ENCODE measurements at places on chromosomes 1 and 21. TPM values are rescaled to one million over a fixed set of nuclear protein-coding genes. Genes with fewer than 3 reads are reported as not detected.

DNA sequence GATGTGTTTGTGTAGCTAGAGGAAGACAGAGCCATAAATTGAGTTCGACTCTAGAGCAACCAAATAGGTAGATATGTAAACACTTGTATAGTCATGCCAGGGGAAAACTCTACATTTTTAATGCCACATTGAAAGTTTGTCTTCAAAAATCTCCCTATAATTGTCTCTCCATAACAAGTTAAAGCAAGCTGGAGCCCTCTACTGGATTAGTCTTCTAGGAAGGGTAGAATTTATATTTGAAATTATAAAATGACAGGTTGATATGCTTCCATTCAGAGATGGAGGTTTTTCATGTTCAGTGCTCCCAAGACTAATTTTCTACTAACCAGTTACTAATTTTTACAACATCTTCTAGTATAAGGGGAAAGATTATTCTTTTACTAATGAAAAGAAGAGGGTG is 13.1 kb upstream of the COL24A1 start:
- H3K4me3 ChIP-seq: no peak overlapping the region
- no peak for DNase-seq
- peaks cover 7% of the 10 kb centered on the region for H3K27me3 ChIP-seq
- no peaks in the 10 kb centered on the region for H3K4me1 ChIP-seq

DNA sequence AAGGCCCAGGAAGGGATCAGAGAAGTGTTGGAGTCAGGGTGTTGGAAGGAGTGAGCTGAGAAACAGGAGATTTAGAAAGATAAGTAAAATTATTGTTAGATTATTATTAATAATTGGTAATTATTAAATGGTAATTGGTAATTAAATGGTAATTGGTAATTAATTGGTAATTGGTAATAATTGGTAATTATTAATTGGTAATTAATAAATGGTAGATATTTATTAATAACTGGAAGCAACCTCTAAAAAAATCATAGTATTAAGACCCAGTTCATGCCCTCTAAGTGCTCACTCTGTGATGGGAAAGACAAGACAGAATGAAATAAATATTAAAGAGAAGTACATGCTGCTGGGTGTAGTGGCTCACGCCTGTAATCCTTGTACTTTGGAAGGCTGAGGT is 13.8 kb upstream of the EPS15 start:
- H3K36me3 ChIP-seq: no peaks in the 10 kb centered on the region
- H3K27me3 ChIP-seq: no peaks in the 10 kb centered on the region
- no peak for DNase-seq

DNA sequence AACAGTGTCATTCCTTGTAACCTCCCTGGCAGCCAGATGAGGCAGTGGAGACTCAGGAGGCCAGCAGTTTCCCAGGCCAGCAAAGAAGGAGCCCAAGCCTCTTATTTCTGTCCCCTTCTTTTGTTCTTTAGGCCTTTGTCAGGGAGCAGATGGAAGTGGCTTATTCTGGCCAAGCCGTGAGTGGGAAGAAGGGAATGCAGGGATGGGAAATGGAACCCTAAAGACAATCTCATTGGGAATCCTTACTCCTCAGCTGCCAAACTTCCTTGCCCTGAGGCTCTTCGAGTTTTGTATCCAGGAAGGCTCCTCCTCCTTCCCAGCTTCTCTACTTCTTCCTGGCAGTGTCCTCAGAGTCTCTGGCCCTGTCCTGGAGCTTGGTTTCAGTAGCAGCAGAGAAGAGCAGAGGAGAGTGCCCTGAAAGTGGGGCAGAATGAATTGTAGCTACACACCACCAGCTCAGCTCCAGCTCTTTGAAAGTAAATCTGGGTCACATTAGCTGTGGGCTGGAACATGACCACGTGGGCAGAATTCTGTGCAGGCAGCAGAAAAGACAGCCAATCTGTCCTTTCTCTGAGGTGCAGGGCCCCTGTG is 63.9 kb downstream of the NDUFS5 start:
- H3K4me1 ChIP-seq: 0 out of 2 replicates have a peak, but pooled peaks cover 2% of the 10 kb centered on the region
- no peak for DNase-seq
- no peak overlapping the region for H3K4me3 ChIP-seq
- no peaks in the 10 kb centered on the region for H3K27me3 ChIP-seq
- H3K36me3 ChIP-seq: no peaks in the 10 kb centered on the region
- no peak overlapping the region for H3K27ac ChIP-seq

DNA sequence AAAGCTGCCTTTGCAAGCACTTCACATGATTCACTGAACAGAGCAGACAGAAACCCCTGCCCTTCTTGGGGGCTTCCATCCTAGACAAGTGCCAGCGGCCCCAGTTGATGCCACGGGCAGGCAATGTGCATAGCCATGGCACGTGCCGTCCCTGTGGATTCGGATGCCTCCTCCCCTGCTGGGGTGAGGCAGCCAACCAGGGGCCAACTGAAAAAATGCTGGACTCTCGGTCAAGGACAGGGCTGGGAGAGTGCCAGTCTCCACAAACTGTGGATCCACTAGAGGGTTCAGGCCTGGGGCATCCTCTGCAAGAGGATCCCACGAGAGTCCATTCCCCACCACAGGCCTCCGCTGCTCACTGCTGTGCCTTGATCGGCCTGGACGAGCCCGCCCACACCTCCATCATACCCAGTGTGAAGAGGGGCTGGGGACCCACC is 3.8 kb downstream of the JMJD4 start:
- peaks cover 3% of the 10 kb centered on the region for H3K36me3 ChIP-seq
- H3K27me3 ChIP-seq: no peaks in the 10 kb centered on the region
- H3K4me3 ChIP-seq: no peak overlapping the region
- H3K27ac ChIP-seq: no peak overlapping the region
- peaks cover 36% of the 10 kb centered on the region for H3K4me1 ChIP-seq
- DNase-seq: no peak

GRCh38 chr1:197787623-197788536 is 12.6 kb upstream of the DENND1B start:
- no peak for DNase-seq
- no peaks in the 10 kb centered on the region for H3K4me1 ChIP-seq
- H3K4me3 ChIP-seq: no peak overlapping the region

DNA sequence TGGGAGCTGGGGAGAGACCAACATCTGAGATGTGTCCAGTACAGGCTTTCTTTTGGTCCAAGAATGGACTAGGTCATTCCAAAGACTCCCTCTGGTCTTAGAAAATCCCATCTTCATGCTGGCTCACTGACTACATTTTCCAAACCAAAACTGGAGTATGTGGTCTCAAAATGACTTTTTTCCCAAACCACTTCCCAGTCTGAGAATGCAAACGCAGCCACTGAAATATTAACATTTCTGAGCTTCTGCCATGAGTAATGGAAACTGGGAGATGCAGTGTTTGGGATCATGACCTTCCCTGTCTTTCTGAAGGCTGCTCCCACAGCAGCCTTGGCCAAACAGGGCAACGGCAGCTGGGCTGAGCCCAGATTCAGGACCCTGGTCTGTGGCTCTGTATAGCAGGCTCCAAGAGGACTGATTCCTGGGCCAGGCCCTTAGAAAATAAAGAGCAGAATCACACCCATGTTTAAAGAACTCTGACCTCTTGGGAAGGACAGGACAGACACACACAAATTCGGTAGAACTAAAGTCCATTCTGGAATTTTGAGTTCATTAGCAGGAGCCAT is 62.1 kb upstream of the CNTN2 start:
- no peaks in the 10 kb centered on the region for H3K36me3 ChIP-seq
- DNase-seq: no peak
- H3K27me3 ChIP-seq: no peaks in the 10 kb centered on the region
- no peaks in the 10 kb centered on the region for H3K4me1 ChIP-seq

DNA sequence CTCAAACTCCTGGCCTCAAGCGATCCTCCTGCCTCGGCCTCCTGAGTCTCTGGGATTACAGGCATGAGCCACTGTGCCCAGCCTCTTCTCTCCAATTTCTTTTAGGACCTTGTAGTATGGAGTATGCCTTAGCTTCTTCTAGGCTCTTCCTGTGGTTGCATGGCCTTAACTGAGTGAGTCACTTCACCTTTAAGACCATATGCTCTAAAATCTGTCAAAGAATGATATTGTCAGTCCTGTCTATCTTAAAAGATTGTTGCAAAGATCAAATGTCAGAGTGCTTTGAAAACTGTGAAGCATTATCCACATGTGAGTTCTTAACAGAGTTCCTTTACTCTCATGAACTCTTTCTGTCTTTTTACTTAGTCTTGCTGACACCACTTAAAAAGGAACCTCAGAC is 37.2 kb downstream of the ATP2B4 start:
- no peaks in the 10 kb centered on the region for H3K36me3 ChIP-seq
- H3K4me1 ChIP-seq: no peaks in the 10 kb centered on the region
- no peak overlapping the region for H3K4me3 ChIP-seq
- DNase-seq: no peak
- H3K27ac ChIP-seq: no peak overlapping the region

DNA sequence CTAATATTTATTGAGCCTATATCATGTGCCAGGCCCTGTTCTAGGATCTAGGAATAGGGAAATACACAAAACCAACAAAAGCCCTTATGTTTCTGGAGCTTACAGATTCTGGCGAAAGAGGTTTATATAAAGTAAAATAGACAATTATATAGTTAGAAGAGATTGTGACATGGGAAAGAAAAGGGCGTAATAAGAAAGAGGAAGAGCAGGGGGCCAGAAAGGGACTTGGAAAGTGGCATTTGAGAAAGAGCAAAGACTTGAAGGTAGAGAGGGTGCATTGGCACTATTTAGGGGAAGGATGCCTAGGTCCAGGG is 322.5 kb upstream of the FAM78B start:
- no peak overlapping the region for H3K27ac ChIP-seq
- H3K36me3 ChIP-seq: no peaks in the 10 kb centered on the region
- no peak for DNase-seq
- H3K27me3 ChIP-seq: no peaks in the 10 kb centered on the region
- no peaks in the 10 kb centered on the region for H3K4me1 ChIP-seq

GRCh38 chr1:31335007-31335406 is 37.9 kb downstream of the FABP3 start:
- H3K27me3 ChIP-seq: no peaks in the 10 kb centered on the region
- H3K4me3 ChIP-seq: no peak overlapping the region
- H3K36me3 ChIP-seq: no peaks in the 10 kb centered on the region
- H3K4me1 ChIP-seq: no peaks in the 10 kb centered on the region

DNA sequence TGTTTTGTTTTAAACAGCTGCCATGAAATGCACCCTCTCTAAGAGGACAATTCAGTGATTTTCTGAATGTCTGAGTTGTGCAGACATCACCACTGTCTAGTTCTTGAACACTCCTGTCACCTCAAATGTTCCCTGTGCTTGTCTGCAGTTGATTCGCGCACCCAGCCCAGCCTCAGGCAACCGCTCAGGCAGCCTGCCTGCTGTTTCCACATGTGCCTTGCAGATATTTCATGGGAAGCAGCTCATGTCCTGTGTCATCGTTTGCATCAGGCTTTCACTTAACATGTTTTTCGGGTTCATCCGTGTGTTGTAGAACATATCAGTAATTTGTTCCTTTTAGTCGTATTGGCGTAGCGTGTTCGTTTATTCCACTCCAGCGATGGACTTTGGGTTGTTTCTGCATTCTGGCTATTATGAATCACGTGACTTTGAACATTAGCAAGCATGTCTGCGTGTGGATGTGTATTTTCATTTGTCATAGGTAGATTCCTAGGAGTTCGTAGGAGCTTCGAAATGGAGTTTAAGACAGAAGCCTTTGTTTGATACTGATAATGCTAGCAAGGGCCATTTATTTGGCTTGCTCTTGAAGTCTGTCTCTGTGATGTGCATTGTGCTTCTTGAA is 12.1 kb downstream of the ADARB1 start:
- H3K36me3 ChIP-seq: no peaks in the 10 kb centered on the region
- no peak overlapping the region for H3K4me3 ChIP-seq
- no peaks in the 10 kb centered on the region for H3K4me1 ChIP-seq
- no peak for DNase-seq
- H3K27me3 ChIP-seq: no peaks in the 10 kb centered on the region
- no peak overlapping the region for H3K27ac ChIP-seq

DNA sequence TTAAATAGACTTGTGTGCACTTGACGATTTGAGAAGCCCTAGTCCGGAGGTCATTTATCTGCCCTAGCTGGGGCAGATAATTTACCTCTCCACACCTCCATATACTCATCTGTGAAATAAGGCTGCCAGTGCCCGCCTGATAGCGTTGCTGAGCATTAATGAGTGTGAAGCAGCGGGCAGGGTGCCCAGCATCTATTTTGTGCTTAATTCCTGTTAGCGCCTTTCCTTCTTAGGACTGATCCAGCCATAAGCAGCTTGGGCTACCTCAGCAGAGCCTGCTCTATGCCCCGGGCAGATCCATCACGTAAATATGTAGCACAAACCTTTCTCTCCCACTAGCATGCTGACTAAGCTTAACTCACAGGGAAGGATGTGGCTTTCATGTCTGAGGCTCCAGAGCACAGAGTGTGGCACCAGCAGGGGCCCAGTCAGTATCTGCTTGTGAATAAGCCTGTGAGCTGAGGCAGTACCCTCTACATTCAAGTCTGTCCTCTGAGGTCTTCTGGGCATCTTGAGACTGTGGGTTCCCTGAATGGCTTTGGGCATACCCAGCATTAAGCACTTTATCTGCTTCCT is 21.5 kb upstream of the RNF187 start:
- H3K4me3 ChIP-seq: no peak overlapping the region
- H3K27me3 ChIP-seq: peaks cover 8% of the 10 kb centered on the region
- H3K4me1 ChIP-seq: 0 out of 2 replicates have a peak, but pooled peaks cover 6% of the 10 kb centered on the region

DNA sequence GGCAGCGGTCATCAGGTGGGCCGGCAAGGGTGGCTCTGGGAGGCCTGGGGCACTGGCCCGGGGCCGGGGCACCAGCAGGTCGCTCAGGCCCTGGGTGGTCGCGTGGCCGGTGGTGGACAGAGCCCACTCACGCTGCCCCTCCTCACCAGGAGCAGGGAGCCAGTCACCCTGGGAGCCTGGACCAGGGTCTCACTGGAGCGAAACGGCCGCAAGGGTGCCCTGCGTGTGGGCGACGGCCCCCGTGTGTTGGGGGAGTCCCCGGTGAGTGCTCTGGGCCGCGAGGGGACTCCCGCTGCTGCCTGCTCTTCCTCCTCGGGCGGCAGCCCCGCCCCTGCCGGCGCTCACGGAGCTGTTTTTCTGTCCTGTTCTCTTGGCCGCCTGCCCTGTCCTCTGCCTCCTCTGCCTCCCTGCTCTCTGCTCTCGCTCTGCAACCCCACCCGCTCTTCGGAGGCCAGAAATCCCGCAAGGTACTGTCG is 23.5 kb downstream of the RNF223 start:
- H3K4me1 ChIP-seq: no peaks in the 10 kb centered on the region
- no peak for DNase-seq
- no peaks in the 10 kb centered on the region for H3K27me3 ChIP-seq
- H3K4me3 ChIP-seq: no peak overlapping the region

DNA sequence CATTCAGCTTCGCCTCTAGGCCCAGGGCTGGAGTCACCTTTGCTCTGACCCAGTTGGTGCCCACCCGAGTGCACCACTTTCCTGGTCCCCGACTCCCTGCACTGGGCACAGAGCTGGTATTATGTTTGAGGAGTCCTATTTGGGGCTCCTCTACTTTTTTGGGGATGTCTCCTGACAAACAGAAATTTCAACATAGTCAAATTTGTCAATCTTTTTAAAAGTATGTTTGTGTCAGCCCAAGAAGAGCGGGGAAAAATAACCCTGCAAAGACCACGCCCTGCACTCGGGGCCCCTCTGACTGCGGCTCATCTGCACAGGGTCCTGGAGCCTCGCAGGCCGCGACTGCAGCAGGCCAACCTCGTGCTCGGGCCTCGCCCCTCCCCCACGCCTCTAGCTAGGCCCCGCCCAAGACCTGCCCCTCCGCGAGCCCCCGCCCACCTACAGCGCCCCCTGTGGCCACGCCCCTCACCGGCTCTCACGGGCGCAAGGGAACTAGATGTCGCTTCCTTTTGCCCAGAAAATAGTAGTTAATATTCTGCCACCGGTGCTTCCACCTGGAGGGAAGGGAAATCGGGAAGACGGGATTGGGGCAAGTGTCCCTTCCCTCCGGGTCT is 11.4 kb downstream of the FAM229A start:
- no peaks in the 10 kb centered on the region for H3K27me3 ChIP-seq
- peak overlapping the region; percentile 64 for H3K4me3 ChIP-seq
- H3K27ac ChIP-seq: peak overlapping the region; percentile 77
- H3K36me3 ChIP-seq: no peaks in the 10 kb centered on the region

The OPRD1 gene
- 5.4 TPM for total RNA-seq

The UBE4B gene
- total RNA-seq: 54.7 TPM

The USF1 gene
- 57.7 TPM for total RNA-seq

The C8A gene
- total RNA-seq: not detected

The COL24A1 gene
- 0.08 TPM for total RNA-seq
